ENCODE measurements at places on chromosomes 1 and 21.

DNA sequence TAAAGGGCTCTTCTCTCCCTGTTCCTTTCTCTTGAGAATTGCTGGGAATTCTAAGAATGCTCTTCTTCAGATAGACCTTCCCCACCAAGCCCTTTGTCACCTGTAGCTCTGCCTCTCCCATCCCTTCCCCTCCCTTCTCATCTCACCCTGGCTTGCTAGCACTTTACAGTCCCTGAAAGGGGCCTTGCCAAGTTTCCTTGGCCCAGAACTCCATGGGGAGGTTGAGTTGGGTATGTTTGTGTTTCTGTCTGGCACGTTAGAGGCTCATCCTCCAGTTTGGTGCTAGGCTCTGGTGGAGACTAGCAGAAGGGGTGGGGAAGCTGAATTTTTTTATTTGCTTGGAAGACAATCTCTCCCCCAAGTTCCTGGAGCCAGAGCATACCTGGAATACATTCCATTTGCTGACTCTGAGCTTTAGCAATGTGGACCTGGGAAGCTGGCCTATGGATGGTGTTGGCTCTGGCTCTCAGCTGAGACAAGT is 4.9 kb downstream of the CGN start:
- DNase-seq, result no peak

GRCh38 chr1:170555370-170555769 is 23.4 kb downstream of the GORAB start:
- DNase-seq, result no peak

- no peak for DNase-seq
Observed at GRCh38 chr1:28340221-28340974, 11.6 kb downstream of the MED18 start.

DNA sequence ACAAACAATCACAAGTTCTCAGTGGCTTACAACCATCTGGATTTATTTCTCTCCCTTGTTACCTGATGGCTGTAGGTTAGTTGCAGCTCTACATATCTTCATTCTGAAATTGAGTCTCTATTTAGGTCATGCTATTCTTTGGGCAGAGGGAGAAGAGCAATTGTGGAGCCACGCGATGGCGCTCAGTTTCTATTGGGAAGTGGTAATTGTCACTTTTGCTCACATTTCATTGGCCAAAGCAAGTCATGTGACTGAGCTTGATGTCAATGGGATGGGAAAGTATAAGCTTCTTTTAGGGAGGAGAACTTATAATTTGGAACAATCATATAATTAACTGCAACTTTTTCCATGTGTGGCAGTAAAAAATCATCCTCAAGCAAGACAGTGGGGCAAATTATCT is 166.5 kb downstream of the LMO4 start:
- DNase-seq, result no peak

- no peak for DNase-seq
Observed at GRCh38 chr1:224234017-224234416, 51.0 kb downstream of the DEGS1 start.

All from head of caudate nucleus (tissue), 42 donors.